A549 (cell line): ENCODE measurements at places on chromosomes 3 and 15.

DNA sequence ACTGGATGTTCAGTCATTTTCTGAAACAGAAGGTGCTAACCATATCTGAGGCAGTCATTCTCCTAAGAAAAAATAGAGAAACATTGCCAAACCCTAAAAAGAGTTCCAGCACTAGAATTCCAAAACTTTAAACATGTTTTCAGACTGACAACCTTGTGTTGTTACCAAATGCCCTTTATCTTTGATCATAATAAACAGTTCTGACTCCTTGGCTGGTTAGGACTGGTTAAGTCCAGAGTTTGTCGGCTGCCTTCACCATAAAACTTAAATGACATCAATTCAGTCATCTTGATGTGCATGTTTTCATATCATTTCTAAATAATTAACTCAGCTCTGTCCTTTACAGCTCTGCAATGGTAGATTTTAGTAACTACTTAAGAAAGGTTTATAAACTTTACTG is 68.0 kb downstream of the COL8A1 start:
- no peak for DNase-seq

- peak; percentile 96 for DNase-seq
Measured at GRCh38 chr15:28977377-28978010, 91.7 kb downstream of the APBA2 start.

DNA sequence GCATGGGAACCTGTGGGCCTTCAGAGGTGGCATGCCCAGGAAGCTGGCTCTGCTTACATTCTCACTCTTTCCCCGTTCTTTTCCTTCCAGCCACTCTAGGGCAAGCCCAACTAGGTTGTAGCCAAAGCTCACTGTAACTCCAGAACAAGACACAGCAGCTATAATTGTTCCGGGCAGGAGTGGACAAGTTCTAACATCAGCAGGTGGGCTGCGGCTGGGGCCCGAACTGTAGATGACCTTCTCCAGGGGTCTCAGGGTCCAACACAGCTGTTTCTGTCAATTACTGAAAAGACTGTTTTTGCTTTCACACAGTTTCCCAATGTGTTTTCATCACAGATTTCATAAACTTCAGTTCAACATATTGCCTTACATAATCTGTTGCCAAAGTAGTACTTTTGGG is 11.5 kb downstream of the RASGRP1 start:
- DNase-seq, result no peak

DNA sequence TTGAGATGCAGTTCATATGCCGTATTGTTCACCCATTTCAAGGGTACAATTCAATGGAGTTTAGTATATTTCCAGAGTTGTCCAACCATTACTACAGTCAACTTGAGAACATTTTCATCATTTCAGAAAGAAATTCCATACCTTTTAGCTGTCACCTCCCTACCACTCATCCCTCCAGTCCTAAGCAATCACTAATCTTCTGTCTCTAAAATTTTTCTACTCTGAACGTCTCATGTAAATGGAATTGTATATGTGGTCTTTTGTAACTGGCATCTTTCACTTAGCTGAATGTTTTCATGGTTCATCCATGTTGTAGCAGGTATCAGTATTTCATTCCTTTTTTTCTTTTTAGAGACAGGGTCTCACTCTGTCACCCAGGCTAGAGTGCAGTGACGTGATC is 51.1 kb downstream of the CMTM7 start:
- no peak for DNase-seq
